ENCODE measurements at places on chromosomes 6 and 20.

GRCh38 chr20:3485913-3486312 lies 15.1 kb downstream of the ATRN start:
- no peak for DNase-seq

- no peak for DNase-seq
Measured at GRCh38 chr6:27260836-27261375, 13.4 kb downstream of the PRSS16 start.

- DNase-seq, result no peak
Measured at GRCh38 chr20:47956268-47956995, 171.2 kb upstream of the SULF2 start.

GRCh38 chr6:33313105-33313708 lies 671 bp downstream of the TAPBP start:
- no peak for DNase-seq

- no peak for DNase-seq
Measured at GRCh38 chr20:40225596-40225995, 463.4 kb downstream of the MAFB start.

DNA sequence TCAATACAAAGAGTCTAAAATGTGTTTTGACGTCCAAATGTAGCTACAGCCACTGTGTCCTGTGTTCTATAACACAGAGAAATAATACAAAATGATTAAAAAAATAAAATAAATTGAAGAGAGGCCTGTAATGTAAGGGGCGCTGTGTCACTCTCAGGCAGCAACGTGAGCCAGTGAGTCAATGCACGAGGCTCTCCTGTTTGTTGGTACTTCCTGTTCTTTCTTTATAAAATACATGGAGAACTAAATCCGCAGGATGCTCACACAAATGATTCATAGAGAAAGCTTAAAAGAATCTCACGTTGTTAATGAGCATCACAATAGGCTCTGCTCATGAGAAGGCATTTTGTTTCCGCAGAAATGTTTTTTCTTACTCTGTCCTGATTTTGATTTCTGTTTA lies 635.0 kb upstream of the AGPAT4 start:
- DNase-seq, result no peak

GRCh38 chr6:69162811-69163210 lies 527.7 kb downstream of the ADGRB3 start:
- no peak for DNase-seq

GRCh38 chr6:3314621-3315467 lies 56.1 kb downstream of the PSMG4 start:
- no peak for DNase-seq

- DNase-seq, result no peak
Measured at GRCh38 chr20:43167615-43168014, 22.1 kb downstream of the PTPRT start.

DNA sequence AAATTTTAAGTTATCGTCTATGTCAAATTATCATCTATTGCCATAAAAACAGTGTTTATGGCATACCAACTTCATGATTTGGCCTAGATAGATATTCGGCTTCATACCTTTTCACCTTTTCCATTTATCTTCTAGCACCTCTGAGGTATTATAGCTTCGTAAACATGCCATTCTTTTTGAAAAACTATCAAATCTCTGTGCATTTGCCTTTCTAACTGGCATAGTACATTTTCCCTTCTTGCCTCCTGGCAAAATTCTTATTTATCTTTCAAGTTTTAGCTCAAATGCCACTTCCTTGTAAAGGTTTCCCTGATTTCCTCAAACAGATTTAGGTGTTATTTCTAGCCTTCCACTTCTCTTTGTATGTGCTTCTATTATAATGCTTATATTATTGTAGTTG lies 7.0 kb upstream of the REV3L start:
- no peak for DNase-seq

- DNase-seq, result no peak
Measured at GRCh38 chr6:28373925-28374324, 24.2 kb downstream of the ZKSCAN3 start.

GRCh38 chr6:37238381-37238780 lies 19.2 kb upstream of the TBC1D22B start:
- DNase-seq, result no peak

- DNase-seq, result no peak
Measured at GRCh38 chr20:3307725-3308124, 68.7 kb upstream of the SLC4A11 start.

- no peak for DNase-seq
Measured at GRCh38 chr6:89022798-89023197, 57.8 kb upstream of the PNRC1 start.

Data from activated gamma-delta T cell treated with anti-CD3 and anti-CD28 coated beads, Interleukin-2, amount 50 U/mL, for 16 hours (primary cell).